ENCODE measurements at places on chromosomes 2 and 18.

DNA sequence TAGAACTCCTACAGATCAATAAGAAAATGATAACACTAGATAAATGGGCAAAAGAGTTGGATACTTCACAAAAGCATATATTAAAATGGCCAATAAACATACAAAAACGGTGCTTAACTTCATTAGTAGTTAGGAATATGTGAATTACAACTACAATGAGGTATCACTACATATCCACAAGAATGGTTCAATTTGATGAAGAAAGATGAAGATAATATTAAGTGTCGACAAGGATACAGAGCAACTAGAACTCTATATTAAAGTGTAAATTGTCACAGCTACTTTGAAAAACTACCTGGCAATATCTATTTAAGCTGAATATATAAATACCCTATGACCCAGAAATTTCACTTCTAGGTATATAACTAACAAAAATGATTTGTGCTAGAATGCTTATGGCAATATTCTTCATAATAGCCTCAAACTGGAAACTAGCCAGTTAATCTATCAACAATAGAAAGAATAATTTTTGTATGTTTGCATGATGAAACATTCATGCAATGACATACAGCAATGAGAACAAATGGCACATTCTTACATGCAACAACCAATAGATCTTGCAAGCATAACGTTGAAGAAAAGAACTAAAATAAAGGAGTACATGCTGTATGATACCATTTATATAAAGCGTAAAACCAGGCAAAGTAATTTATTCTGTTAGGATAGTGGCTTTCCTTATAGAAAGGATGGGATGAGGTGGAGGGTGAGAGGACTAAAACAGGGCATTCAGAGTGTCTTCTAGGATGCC, 290.2 kb upstream of the SESTD1 start:
- DNase-seq, result no peak

- no peak for DNase-seq
Measured at GRCh38 chr2:202643012-202643858, 8.5 kb downstream of the FAM117B start.

- no peak for DNase-seq
Measured at GRCh38 chr2:175169191-175169590, 1.2 kb upstream of the ATF2 start.

DNA sequence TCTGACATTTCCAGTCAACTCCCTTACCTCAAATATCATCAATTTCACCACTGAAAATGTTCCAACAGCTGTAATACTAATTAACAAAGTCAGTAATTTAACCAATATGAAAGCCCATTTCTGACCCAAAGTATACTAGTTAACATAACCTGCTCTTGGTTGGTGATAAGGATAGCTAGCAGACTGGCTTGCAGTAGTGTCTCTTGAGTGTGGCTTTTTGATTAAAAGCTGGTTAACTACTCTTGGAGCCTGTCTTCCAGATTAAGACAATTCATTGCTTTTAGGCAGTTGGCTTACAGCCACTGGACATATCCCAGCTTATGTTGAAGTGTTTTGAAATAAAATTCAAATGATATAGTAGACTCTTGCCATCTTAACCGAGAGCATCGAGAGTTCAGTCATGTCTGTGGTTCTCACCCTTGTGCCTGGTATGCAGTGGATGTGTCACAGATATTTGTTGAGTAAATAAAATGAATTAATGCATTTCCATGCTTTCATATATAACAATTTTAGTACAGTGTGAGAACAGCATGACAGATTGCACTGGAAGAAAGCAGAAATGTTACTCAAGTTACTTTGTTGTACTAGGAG, 158.1 kb downstream of the TANC1 start:
- peak; percentile 30 for DNase-seq

- no peak for DNase-seq
Measured at GRCh38 chr2:118112771-118113334, 24.6 kb downstream of the INSIG2 start.

GRCh38 chr2:170454471-170455372, 260.4 kb upstream of the SP5 start:
- DNase-seq, result no peak

DNA sequence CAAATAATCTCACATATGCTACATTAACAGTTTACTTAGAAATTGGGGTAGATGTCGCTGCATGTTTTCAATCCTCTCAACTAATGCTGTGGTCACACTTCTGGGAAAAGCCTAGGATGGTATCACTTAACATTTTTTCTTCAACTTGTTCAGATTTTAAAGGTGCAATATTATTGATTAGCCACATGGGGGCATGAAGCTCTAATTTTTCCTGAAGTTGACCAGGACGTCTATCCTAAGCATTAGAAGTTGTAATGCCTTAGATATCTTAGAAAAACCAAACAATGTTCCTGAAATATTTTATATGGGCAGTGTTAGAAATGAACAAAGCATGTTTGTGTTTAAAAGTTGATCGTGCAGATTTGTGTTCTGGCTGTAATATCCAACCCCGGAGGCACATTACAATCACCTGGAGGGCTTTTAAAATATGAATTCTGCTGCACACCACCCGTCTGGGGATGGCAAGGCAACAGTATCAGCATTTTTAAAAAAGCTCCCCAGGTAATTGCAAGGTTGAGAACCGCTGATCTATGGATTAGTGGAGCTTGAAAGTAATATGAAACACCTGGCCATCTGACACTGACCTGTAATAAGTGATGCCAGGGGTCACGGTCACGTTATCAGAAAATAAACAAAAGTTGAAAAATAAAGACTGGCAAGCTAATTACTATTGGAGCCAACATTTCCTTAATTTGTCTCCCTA, 100.5 kb upstream of the LMAN1 start:
- no peak for DNase-seq

- DNase-seq, result no peak
Measured at GRCh38 chr2:11393711-11394236, 49.3 kb upstream of the ROCK2 start.
